ENCODE measurements at places on chromosomes 16 and 17. TPM values are rescaled to one million over a fixed set of nuclear protein-coding genes. Genes with fewer than 3 reads are reported as not detected.

DNA sequence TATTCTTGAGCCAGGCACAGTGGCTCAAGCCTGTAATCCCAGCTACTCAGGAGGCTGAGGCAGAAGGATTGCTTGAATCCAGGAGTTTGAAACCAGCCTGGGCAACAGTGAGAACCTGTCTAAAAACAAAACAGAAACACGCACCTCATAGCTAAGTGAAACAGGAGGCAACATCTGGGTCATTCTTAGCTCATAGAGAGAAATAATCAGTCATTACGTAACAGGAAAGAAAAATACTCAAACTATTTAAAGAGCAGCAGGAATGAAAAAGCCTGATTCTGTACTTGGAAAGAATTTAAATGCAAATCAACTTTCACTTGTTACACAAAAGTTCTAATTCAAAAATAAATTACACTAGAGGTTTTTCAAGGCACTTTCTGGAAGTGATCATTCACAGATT is 17.2 kb downstream of the CHCT1 start:
- no peak for DNase-seq

DNA sequence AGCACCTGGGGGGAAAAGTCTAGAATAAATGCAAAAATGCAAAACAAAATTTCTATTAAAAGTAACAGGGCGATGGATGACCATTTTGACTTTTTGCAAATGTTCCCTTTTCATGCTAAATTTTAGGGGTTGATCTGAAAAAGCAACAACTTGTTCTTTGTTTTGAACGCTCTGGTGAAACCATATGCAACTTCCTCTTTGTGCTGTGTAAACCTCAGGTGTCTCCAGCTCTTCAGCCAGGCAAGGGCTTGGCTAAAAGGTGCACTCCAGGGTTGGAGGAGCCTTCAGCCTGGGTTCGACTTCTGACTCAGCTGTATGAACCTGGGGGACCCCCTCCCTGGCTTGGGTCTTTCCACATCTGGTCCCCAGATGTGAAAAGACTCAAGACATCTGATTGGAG is 9.5 kb downstream of the IRF8 start:
- peak; percentile 79 for DNase-seq

DNA sequence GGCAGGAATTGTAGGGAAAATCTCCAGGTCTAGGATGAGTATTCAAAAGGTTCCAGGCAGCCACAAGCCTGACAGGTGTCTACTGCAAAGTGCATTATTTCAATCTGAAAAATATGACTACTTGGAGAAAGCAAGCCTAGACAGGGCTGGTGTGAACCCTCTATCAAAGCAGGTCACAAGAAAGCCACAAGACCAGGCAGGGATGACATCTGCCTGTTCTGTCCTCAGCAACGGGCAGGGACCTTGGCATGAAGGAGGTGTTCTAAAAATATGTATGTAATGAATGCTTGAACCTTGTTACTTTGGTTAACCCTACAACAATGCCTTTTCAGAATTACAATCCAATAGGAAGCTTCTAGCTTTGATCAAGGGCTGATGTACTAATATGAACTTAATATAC is 1.2 kb upstream of the COX6A2 start:
- DNase-seq, result no peak

The DCTN5 gene
- polyA plus RNA-seq, result 49.4 TPM
